ENCODE measurements at places on chromosomes 6 and 20. TPM values are rescaled to one million over a fixed set of nuclear protein-coding genes. Genes with fewer than 3 reads are reported as not detected.

Gene FAM83C
- not detected for total RNA-seq

Gene LY6G5B
- total RNA-seq: 1.7 TPM

Gene STMN3
- total RNA-seq: 3.0 TPM

Gene RFX6
- not detected for total RNA-seq

Gene UQCC2
- 184 TPM for total RNA-seq

Gene DSP
- total RNA-seq: 0.40 TPM

Gene RNF144B
- 86.8 TPM for total RNA-seq

Gene LPA
- total RNA-seq: not detected

Gene MUC22
- 0.08 TPM for total RNA-seq

Gene TUBB2A
- total RNA-seq: 32.1 TPM

GRCh38 chr20:35302421-35303335 lies 10.5 kb upstream of the FAM83C start:
- H3K4me3 ChIP-seq: no peak overlapping the region
- no peaks in the 10 kb centered on the region for H3K27me3 ChIP-seq
- H3K36me3 ChIP-seq: no peaks in the 10 kb centered on the region
- H3K27ac ChIP-seq: no peak overlapping the region
- DNase-seq: no peak

GRCh38 chr6:36621371-36621855 lies 27.3 kb downstream of the SRSF3 start:
- no peaks in the 10 kb centered on the region for H3K27me3 ChIP-seq
- H3K36me3 ChIP-seq: no peaks in the 10 kb centered on the region
- no peak for DNase-seq
- peaks cover 21% of the 10 kb centered on the region for H3K4me1 ChIP-seq
- no peak overlapping the region for H3K4me3 ChIP-seq

GRCh38 chr20:40908309-40908708 lies 120.3 kb upstream of the TOP1 start:
- DNase-seq: no peak
- H3K36me3 ChIP-seq: no peaks in the 10 kb centered on the region
- H3K27ac ChIP-seq: no peak overlapping the region
- H3K4me3 ChIP-seq: no peak overlapping the region
- no peaks in the 10 kb centered on the region for H3K27me3 ChIP-seq

DNA sequence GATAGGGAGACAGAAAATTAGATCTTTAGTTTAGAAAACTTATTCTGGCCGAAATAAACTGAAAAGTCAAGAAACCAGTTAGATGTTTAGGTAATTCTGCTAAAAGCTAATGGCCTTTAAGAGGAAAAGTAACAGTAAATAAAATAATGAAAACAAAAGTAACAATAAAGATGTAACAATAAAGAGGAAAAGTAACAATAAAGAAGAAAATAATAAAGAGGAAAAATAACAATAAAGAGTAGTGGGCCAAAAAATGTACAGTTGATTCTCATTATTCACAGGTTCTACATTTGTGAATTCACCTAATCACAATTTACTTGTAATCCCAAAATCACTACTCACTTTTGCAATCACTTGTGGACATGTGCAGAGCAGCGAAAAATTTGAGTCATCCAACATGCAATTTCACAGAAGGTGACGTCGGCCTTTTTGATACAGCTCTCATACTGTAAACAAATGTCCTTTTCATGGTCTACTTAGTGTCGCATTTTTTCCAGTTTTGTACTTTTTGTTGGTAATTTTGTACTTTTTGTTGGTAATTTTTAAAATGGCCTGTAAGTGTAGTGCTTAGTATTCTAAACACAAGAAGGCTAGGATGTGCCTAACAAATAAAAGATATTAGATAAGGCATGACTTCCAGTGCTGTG lies 24.0 kb downstream of the HBS1L start:
- H3K4me1 ChIP-seq: no peaks in the 10 kb centered on the region
- no peak for DNase-seq
- no peaks in the 10 kb centered on the region for H3K27me3 ChIP-seq
- no peak overlapping the region for H3K27ac ChIP-seq

DNA sequence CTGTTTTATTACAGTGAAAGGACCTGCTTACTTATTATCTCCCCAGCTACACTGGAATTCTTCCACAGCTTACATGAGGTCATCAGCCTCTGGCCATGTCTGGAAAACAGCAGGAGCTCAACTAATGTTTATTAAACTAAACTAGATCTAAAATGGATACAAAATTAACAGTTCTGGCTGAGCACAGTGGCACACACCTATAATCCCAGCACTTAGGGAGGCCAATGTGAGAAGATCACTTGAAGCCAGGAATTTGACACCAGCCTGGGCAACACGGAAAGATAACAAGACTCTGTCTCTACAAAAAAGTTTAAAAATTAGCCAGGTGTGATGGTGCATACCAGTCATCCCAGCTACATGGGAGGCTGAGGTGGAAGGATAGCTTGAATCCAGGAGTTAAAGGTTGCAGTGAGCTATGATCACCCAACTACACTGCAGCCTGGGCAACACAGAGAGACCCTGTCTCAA lies 220.8 kb upstream of the MARCKS start:
- H3K27me3 ChIP-seq: no peaks in the 10 kb centered on the region
- H3K27ac ChIP-seq: peak overlapping the region; percentile 91
- H3K36me3 ChIP-seq: no peaks in the 10 kb centered on the region

- DNase-seq: no peak
- H3K4me3 ChIP-seq: peak overlapping the region; percentile 88
- H3K27me3 ChIP-seq: no peaks in the 10 kb centered on the region
- peaks cover 6% of the 10 kb centered on the region for H3K36me3 ChIP-seq
Measured at GRCh38 chr6:41728073-41728936, 7.1 kb downstream of the TFEB start.

DNA sequence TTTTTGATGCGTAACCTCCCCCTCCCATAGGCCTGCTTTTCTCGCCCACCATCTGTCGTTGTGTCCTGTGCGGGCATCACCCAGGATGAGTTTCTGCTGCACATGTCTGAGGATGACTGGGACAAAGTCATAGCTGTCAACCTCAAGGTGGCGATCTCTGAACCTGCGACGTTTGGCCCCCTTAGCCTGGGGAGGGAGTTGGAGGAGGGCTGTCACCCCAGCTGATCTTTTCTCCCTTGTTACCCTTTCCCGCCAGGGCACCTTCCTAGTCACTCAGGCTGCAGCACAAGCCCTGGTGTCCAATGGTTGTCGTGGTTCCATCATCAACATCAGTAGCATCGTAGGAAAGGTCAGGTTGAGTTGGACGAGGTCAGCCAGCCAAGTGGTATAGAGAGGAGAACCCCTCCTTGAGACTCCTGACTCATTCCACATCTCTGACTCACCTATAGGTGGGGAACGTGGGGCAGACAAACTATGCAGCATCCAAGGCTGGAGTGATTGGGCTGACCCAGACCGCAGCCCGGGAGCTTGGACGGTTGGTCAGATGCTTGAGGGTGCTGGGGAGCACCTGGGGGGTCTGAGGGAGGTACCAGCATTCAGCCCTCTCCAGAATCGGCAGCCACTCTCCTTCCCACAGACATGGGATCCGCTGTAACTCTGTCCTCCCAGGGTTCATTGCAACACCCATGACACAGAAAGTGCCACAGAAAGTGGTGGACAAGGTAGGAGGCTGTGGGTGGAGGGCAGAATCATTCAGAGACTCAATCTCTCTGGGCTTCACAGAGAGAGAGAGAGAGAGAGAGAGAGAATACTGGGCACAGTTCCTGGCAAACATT lies 954 bp downstream of the HSD17B8 start:
- peak overlapping the region; percentile 90 for H3K4me3 ChIP-seq
- H3K36me3 ChIP-seq: peaks cover 6% of the 10 kb centered on the region
- H3K4me1 ChIP-seq: peaks cover 21% of the 10 kb centered on the region
- H3K27me3 ChIP-seq: no peaks in the 10 kb centered on the region

- peaks cover 6% of the 10 kb centered on the region for H3K4me1 ChIP-seq
- H3K27me3 ChIP-seq: no peaks in the 10 kb centered on the region
- DNase-seq: no peak
- no peak overlapping the region for H3K27ac ChIP-seq
Measured at GRCh38 chr6:112040956-112041355, 12.9 kb upstream of the CCN6 start.

GRCh38 chr6:115909923-115910546 lies 150.7 kb downstream of the FRK start:
- no peak overlapping the region for H3K27ac ChIP-seq
- H3K36me3 ChIP-seq: no peaks in the 10 kb centered on the region
- DNase-seq: no peak
- no peak overlapping the region for H3K4me3 ChIP-seq
- no peaks in the 10 kb centered on the region for H3K4me1 ChIP-seq
- no peaks in the 10 kb centered on the region for H3K27me3 ChIP-seq

GRCh38 chr6:116528780-116529179 lies 16.7 kb downstream of the TRAPPC3L start:
- no peak overlapping the region for H3K27ac ChIP-seq
- DNase-seq: no peak
- H3K4me1 ChIP-seq: no peaks in the 10 kb centered on the region
- no peaks in the 10 kb centered on the region for H3K27me3 ChIP-seq

GRCh38 chr20:54631059-54631458 lies 155.7 kb downstream of the DOK5 start:
- no peaks in the 10 kb centered on the region for H3K27me3 ChIP-seq
- H3K4me3 ChIP-seq: no peak overlapping the region
- no peak overlapping the region for H3K27ac ChIP-seq
- H3K36me3 ChIP-seq: no peaks in the 10 kb centered on the region

- H3K36me3 ChIP-seq: no peaks in the 10 kb centered on the region
- no peak for DNase-seq
- no peak overlapping the region for H3K4me3 ChIP-seq
- H3K4me1 ChIP-seq: peaks cover 70% of the 10 kb centered on the region
- H3K27ac ChIP-seq: peak overlapping the region; percentile 77
Measured at GRCh38 chr20:34022839-34023234, 29.1 kb downstream of the RALY start.

DNA sequence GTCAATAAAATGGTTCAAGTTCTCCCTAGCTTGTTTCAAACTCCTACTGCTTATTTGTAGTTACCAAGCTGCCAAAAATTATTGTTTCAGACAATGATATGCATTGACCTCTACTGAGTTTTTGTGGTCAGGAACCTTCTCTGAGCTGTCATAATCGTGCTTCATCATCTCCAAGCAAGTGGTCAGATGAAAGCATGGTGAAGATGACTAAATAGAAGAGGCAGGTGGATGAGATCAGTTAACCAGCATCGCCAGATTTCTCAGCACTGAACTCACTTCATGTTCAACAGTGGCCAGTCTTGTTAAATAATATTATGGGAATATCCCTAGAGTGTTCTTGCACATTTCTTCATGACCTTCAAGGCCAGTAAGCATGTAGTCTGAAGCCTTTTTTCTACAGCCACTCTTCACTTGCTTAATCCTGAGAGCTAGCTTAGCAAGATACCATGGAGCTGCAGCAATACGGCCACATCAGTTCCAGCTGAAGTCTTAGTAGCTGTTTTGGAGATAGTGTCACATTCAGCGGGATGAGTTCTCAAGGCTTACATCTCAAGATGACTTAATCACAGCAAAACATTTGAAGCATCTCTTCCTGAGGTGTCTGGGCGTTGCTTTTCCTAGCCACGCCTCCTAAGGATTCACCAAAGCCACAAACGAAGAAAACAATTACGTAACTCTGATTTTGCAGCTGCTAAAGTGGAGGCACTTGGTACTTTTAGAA lies 101.6 kb upstream of the TMEM30A start:
- peak overlapping the region; percentile 80 for H3K27ac ChIP-seq
- no peaks in the 10 kb centered on the region for H3K27me3 ChIP-seq
- H3K4me1 ChIP-seq: peaks cover 51% of the 10 kb centered on the region
- no peaks in the 10 kb centered on the region for H3K36me3 ChIP-seq
- H3K4me3 ChIP-seq: no peak overlapping the region

GRCh38 chr6:3500262-3501014 lies 43.6 kb upstream of the SLC22A23 start:
- DNase-seq: no peak
- H3K4me3 ChIP-seq: no peak overlapping the region
- H3K4me1 ChIP-seq: no peaks in the 10 kb centered on the region

GRCh38 chr20:40811660-40812414 lies 122.8 kb upstream of the MAFB start:
- H3K27ac ChIP-seq: no peak overlapping the region
- no peak for DNase-seq
- no peaks in the 10 kb centered on the region for H3K27me3 ChIP-seq
- H3K4me1 ChIP-seq: no peaks in the 10 kb centered on the region
- H3K36me3 ChIP-seq: no peaks in the 10 kb centered on the region
- H3K4me3 ChIP-seq: no peak overlapping the region

Data from psoas muscle (tissue), 8 donors.